ENCODE measurements at places on chromosomes 2 and 18.

DNA sequence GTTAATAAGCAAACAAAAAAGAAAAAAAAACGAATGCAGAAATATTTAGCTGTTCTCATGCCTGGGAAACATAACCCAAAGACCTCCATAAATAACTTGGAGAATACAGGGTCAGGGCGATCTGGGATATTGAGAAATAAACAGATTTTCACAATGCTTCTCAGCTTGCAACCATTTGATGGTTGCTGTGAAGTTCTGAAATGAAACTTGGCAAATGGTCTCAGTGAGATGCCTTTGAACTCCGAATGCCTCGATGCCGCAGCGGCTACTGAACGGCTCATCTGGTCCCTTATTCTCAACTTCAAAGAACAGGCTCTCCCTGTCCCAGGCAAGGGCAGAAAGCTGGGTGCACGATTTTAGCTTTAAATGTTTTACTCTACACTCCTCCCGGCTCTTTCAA, 78.1 kb downstream of the ZNF516 start:
- no peak for DNase-seq

DNA sequence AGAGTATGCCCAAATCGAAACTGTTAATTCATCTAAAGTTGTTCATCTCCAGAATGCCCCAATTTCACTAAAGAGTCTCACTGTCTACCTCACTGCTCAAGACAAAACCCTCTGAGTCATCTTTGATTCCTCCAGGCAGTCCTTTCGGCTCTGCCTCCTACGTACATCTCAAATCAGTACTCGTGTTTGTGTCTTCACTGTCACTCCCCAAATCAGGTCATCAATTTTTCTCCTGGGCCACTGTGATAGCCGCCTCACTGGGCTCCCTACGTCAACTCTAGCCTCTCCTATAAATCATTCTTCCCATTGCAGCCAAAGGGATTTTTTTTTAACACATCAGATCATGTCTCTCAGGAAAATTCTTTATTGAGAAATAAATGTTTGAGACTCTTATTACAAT, 42.1 kb upstream of the TTC39C start:
- no peak for DNase-seq

GRCh38 chr2:9594366-9595054, 36.3 kb downstream of the YWHAQ start:
- no peak for DNase-seq

DNA sequence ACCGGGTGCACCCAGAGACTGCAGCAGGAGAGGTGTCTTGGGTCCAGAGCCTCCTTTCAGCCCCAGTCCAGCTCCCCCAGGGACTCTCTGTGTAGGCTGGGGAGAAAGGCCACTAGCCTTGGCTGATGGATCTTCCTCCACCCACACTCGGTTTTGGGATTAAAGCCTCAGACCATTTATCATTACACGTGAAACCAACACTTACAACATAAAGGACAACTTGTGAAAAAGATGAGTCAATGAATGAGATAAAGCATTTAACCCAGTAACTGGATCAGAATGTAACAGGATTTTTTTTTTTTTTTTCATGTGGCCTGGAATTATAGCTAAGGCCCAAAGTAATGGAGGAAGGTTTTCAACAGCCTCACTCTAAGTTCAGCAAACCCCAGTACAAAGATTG, 32.1 kb downstream of the NAT8 start:
- no peak for DNase-seq

- DNase-seq: no peak
These were observed 443.7 kb downstream of the DSEL start for GRCh38 chr18:67072791-67073190.

DNA sequence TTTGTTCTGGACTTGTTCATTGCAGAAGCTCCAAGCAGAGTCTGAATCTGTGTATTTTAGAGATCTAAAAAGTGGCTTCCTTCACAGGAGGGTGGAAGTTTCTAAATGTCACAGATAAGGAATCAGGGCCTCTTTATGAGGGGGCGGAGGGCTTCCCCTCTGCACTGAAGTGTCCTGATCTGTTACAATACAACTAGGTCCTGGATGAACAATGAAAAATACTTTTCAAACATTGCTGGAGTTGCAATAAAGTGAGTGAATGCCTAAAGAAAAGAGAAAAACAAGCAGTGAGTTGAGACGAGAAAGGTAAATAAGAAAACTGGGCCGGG, 179.3 kb upstream of the HDAC4 start:
- DNase-seq: no peak

GRCh38 chr2:190598621-190599020, 50.3 kb upstream of the NAB1 start:
- DNase-seq: no peak

GRCh38 chr18:50987261-50987660, 19.4 kb downstream of the ELAC1 start:
- DNase-seq: no peak

- DNase-seq: no peak
These were observed 58.8 kb downstream of the RPL37A start for GRCh38 chr2:216557413-216557812.

DNA sequence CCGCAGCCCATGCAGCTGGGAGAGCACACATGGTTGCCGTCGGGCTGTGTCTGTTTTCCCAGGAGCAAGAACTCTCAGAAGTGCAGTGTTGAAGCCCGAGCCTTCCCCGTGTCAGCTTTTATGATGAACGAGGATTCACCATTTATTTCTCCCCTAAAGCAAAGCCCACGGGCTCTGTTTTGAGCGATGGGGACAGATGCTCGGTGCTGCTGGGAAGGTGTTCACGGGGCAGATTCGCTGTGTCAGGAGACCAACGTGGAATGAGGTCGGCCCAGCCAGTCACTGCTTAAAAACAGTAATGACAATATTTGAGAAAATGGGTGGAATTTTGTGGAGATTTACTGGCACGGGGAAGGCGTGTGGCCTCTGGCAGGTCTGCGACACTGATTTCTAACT, 43.9 kb downstream of the NFATC1 start:
- no peak for DNase-seq

DNA sequence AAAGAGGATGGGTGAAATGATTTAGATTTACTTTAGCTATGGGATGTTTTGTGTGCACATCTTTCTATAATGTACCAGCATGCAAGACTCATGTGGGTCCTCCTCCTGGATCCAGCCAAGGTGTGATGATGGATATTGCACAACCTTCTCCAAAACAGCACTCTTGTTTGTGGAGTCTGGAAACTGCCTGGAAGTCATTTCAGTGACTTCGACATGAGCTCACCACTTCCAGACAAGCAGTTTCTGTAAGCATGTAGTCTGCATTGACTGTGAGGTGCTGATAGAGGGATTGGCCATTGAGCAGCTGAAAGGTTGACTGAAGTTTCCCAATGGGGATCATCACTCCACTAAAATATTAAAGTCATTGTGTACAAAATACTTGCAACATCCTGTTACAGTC, 154.0 kb downstream of the TRIB2 start:
- no peak for DNase-seq

DNA sequence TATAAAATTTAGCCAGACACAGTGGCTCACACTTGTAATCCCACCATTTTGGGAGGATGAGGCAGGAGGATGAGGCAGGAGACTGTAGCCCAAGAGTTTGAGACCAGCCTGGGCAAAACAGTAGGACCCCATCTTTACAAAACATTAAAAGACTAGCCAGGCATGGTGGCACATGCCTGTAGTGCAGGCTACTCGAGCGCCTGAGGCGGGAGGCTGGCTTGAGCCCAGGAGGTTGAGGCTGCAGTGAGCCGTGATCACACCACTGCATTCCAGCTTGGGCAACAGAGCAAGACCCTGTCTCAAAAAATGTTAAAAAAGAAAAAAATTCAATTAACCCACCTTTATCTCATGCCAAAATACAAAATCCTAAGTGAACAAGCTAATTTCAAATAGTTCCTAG, 4.0 kb downstream of the REV1 start:
- no peak for DNase-seq

- DNase-seq: no peak
These were observed 1112.7 kb upstream of the NRXN1 start for GRCh38 chr2:52144590-52144989.

DNA sequence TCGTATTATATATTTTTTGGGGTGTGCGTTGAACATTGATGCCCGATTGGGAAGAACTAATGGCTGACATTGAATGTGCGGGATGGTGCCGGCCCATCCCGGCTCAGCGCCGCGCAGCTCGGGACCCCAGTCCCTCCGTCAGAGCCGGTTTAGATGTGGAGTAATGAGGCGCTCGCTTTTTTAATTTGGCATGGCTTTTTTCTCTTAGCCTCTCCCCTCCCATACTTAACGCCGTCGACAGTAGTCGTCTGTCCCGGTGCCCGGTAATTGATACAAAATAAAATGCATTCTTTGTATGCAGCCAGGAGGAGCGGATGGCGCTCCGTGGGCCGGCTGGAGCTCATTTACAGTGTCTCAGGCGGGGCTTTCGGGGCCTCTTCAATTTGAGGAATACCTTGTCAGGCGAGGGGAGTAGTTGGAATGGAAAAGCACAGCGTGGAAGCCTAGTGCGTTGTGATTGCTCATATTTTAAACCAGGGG, 209.2 kb downstream of the GBX2 start:
- DNase-seq: no peak

DNA sequence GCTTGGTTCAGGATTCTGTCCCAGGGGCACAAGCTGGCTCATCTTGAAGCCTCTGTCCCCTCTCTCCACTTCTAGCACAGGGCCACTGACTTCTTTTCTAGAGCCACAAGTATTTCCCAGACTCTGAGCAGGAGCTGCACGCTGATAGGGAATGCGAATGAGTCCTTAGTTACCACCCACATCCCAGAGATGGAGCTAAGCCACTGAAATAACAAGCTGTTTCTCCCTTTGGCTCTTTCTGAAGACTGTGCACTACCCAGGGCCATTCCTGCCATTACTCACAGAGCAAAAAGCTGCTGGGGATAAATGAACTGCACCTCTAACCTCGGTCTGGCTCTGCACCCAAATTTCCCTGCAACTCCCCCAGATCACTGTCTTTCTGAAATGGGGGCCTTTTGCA, 70.6 kb downstream of the TSN start:
- DNase-seq: no peak

DNA sequence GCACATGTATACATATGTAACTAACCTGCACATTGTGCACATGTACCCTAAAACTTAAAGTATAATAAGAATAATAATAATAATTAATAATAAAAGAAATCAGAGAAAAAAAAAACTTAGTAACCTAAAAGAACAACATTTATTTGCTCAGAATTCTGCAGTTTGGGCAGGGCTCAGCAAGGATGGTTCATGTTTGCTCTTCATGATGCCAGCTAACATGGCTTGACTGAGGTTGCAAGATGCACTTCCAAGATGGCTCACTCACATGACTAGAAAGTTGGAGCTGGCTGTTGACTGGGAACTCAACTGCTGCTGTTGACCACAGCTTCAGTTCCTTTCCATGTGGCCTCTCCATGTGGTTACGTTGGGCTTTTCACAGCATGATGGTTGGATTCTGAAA, 56.4 kb downstream of the KLHL29 start:
- no peak for DNase-seq

GRCh38 chr2:226655871-226656270, 143.7 kb downstream of the IRS1 start:
- DNase-seq: no peak

GRCh38 chr18:37701967-37702366, 136.4 kb upstream of the CELF4 start:
- DNase-seq: no peak

DNA sequence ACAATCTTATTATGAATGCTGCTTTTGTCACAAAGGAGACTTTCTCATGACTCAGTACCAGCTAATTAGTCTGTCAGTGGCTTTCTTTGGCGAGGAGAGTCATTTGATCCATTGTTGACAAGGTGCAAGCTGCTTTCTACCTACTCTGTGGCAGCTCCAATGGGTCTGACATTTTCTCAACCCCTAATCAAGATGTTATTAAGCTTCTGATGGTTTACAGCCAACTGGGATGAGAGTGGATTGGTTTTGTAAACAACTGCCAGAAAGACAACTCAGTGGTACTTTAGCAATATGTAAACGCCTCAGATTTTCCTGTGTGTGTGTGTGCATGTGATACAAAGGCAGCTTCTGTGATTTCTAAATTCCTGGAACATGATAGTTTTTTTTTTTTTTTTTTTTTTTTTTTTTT, 8.2 kb upstream of the CLIP4 start:
- DNase-seq: no peak

- no peak for DNase-seq
These were observed 30.4 kb downstream of the MYCN start for GRCh38 chr2:15970701-15971100.

DNA sequence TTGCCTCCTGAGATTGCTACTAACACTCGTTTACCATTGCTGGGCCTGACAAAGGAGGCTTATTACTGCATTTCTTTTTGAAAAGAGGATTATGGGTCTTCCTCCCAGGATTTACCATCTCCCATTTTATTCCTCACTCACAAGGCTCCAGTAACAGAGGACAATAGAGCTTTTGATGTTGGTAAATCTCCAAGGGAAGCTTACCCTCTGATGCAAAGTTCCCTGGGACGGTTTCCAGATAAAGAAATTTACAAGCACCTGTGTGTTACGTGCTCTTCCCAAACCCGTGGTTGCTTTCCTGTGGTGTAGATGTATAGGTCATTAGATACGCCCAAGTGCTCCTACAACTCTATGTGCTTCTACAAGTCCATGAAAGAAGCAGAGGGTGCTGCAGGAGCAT, 17.1 kb downstream of the VSNL1 start:
- DNase-seq: no peak

DNA sequence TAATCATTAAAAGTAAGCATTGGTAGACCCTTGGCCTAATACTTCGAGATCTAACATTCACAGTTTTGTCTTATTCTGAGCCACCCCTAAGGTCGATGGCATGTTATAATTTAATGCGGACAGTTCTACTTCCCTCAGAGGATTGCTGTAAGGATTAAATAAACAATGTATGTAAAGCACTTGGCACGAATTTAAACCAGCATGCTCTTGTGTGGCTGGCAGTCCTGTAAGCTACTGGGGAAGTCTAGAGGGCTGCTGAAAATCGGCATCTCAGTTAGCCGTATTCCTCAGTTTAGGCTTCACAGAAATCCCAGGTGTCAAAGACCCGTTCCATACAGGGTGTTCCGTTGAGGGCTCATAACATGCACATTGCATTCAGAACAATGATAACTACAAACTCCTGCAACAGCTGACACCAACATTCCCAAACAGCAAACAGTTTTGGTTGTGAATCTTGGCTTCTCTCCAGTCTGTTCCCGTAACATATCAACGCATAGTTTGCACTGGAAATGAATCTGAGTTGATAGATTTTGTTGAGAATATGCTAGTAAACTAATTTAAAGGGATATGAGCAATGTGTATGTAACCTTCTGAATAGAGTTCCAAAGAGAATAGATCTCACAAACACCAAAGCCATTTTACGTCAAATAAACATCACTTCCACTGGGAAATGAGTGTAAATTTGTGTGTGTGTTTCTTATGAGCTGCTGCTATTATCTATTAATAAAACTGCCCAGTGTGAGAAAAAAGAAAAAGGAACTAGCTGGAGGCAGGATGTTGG, 52.2 kb upstream of the ACKR3 start:
- no peak for DNase-seq

- no peak for DNase-seq
These were observed 69.7 kb downstream of the KCNF1 start for GRCh38 chr2:10981451-10981850.

DNA sequence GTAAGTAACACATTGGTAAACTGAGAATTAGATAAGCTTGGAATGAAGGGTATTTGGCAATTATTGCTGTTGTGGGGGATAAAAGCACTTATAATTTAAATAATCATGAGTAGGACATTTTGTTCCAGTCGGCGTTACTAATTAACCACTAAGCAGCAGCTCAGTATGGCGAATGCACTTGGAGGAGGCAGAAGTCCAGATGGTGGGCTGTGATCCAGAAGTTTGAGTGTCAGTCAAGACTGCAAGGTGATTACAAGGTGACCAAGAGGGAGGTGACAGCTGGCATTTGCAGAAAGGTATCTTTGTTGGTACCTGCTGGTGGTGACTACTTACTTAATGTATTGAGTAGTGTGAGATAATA, 643.6 kb upstream of the FAM98A start:
- no peak for DNase-seq

Data from Panc1 (cell line).